ENCODE measurements at places on chromosomes 2 and 18.

DNA sequence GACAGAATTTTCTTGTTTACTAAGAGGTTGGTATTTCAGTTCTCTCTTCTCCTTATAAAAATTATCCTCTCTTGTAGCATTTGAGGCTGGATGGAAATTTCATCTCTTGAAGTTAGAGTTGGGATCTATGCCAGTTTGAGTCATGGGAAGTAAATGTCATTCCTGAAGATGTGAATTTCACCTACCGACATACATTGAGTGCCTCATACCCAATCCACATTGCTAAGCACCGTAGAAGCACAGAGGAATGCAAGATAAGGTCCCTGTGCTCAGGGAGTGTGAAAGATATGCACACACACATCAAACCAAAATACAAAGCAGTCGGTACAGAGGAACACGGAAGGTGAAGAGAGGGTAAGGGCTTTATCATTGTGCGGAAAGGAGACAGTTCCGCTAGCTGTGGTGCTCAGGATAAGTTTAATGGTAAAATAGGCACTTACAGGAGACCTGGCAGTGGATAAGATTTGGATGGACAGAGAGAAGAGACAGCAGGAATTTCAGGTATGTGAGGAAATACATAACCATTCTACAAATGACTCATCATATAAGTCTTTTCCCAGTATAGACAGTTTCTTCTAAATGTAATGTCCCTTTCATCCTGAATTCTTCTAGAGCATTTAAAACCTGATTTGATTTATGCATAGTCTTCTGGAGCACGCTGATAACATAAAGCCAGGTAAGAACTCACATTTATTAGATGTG, 205.3 kb upstream of the ST6GAL2 start:
- H3K27me3 ChIP-seq, result no peaks in the 10 kb centered on the region
- H3K36me3 ChIP-seq, result no peaks in the 10 kb centered on the region
- H3K4me3 ChIP-seq, result no peak overlapping the region
- H3K27ac ChIP-seq, result no peak overlapping the region
- no peaks in the 10 kb centered on the region for H3K4me1 ChIP-seq

GRCh38 chr2:177518754-177519153, 126.2 kb downstream of the AGPS start:
- H3K4me3 ChIP-seq, result no peak overlapping the region
- DNase-seq, result no peak
- no peaks in the 10 kb centered on the region for H3K27me3 ChIP-seq
- H3K36me3 ChIP-seq, result peaks cover 21% of the 10 kb centered on the region
- no peak overlapping the region for H3K27ac ChIP-seq

GRCh38 chr2:225037415-225038230, 4.6 kb downstream of the DOCK10 start:
- peaks cover 50% of the 10 kb centered on the region for H3K36me3 ChIP-seq
- peaks cover 79% of the 10 kb centered on the region for H3K4me1 ChIP-seq
- DNase-seq, result no peak
- peak overlapping the region; percentile 96 for H3K4me3 ChIP-seq

DNA sequence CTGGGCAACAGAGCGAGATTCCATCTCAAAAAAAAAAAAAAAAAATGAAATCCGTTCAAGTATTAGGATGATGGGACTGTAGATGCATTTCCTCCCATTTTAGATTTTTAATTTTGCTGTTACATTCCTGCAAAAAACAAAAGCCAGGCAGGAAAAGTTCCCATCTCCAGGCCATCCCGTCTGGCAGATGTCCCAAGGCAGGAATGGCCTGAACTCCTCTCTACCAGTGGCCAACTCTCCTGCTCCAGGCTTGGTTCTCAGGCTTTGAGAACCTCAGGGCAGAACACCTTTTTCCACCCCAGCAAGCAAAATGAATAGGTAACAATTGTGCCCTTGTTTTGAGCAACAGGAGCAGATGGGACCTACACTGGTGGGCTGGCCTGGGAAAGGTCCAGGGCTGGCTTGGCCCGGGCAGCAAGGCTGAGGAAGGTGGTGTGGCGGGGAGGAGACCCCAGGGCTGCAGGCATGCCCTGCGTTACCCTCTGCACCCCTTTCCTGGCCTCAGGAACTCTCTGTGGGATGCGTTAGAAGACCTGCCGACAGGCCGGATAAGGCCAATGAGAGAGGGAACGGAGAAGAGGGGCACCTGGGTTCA, 86.0 kb downstream of the FAM210A start:
- no peaks in the 10 kb centered on the region for H3K27me3 ChIP-seq
- no peak overlapping the region for H3K27ac ChIP-seq
- no peak for DNase-seq
- H3K4me3 ChIP-seq, result no peak overlapping the region
- H3K4me1 ChIP-seq, result no peaks in the 10 kb centered on the region

DNA sequence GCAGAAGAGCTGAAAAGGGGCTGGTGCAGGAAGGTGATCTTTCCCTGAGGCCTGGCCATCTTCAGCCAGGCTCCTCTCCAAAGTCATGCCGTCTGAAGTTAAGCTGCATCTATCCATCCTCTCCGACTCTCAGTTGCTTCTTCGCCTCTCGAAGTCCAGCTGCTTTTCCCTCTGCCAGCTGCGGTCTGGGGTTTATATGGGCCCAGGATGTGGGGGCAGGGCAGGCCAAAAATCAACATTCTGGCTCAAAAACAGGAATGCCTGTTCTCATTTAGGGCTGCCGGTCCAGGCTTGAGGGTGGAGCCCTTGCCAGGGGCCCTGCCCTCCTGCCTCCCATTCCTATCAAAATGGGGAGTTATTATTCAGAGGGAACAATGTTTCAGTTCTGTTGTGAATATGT, 31.2 kb downstream of the CREG2 start:
- H3K27me3 ChIP-seq, result peaks cover 6% of the 10 kb centered on the region
- no peak overlapping the region for H3K4me3 ChIP-seq
- no peaks in the 10 kb centered on the region for H3K36me3 ChIP-seq
- H3K27ac ChIP-seq, result no peak overlapping the region
- H3K4me1 ChIP-seq, result peaks cover 14% of the 10 kb centered on the region
- DNase-seq, result no peak
